ENCODE measurements at places on chromosomes 4 and X.

GRCh38 chr4:78197947-78198346, 140.8 kb downstream of the FRAS1 start:
- no peak overlapping the region for H3K27ac ChIP-seq
- H3K4me3 ChIP-seq: no peak overlapping the region
- H3K4me1 ChIP-seq: no peaks in the 10 kb centered on the region
- no peaks in the 10 kb centered on the region for H3K27me3 ChIP-seq
- no peaks in the 10 kb centered on the region for H3K36me3 ChIP-seq
- no peak for DNase-seq

DNA sequence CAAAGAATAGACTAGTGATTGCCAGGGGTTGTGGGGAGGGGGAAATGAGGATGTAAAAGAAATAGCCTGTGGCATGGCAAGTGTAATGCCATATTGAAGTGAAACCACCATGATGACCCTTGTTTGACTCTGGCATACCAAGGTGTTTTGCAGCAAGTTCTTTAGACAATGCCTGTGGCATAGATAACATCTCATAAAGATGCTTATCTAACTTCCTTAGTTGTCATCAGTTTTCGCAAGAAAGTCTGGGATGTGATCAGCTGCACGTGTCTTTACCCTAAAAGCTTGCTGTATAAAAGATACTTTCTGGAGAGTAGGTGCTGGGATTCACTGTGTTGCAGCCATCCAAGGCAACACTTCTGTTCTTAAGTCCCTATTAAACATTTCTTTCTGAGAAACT, 176.1 kb upstream of the MAGEB16 start:
- H3K36me3 ChIP-seq: no peaks in the 10 kb centered on the region
- H3K4me3 ChIP-seq: no peak overlapping the region
- H3K4me1 ChIP-seq: no peaks in the 10 kb centered on the region
- DNase-seq: no peak

- no peaks in the 10 kb centered on the region for H3K27me3 ChIP-seq
- H3K4me3 ChIP-seq: no peak overlapping the region
- H3K4me1 ChIP-seq: no peaks in the 10 kb centered on the region
- no peaks in the 10 kb centered on the region for H3K36me3 ChIP-seq
- no peak for DNase-seq
Observed at GRCh38 chr4:115158296-115158695, 44.9 kb upstream of the NDST4 start.

DNA sequence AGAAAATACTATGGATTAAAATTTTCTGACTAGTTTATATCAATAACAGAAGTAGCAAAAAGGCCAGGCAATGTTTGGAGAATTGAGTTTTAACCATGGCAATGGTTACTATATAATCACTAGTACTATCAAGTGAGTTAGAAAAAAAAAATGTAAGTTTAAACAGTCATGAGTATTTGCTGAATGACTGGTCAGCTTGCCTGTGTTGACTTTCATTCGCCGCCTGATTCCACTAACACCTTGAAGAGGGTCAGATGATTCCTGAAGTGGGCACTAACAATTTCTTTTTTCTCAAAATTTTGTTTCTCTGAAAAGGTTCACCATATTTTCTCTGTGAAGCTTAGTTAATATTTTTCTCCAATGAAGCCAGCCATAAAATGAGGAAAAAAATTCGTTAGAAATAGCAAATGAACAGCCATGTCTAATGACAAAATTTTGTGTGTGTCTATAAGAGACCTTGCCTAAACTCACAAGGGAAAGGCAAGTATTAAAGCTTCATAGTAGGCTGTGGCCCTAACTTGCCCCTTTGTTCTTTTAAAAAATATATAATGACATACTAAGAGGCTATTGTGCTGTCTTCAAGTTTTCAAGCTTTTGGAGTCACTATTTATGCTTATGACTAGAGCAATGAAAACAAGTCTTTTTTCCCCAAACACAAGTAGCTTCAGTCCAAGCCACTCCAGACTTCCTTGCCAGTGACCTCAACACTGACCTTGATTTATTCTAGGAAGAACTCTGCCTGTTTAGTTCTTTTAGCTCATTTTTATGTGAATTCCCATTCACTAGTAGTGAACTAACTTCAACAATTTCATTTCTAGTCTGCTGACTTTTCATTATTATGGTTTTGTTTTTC, 18.4 kb upstream of the FHDC1 start:
- no peak overlapping the region for H3K4me3 ChIP-seq
- no peaks in the 10 kb centered on the region for H3K27me3 ChIP-seq
- no peak for DNase-seq
- no peaks in the 10 kb centered on the region for H3K36me3 ChIP-seq
- H3K4me1 ChIP-seq: no peaks in the 10 kb centered on the region
- H3K27ac ChIP-seq: no peak overlapping the region

GRCh38 chr4:159227378-159227777, 124.5 kb downstream of the RAPGEF2 start:
- no peak for DNase-seq
- no peaks in the 10 kb centered on the region for H3K27me3 ChIP-seq
- no peaks in the 10 kb centered on the region for H3K36me3 ChIP-seq
- H3K27ac ChIP-seq: no peak overlapping the region

DNA sequence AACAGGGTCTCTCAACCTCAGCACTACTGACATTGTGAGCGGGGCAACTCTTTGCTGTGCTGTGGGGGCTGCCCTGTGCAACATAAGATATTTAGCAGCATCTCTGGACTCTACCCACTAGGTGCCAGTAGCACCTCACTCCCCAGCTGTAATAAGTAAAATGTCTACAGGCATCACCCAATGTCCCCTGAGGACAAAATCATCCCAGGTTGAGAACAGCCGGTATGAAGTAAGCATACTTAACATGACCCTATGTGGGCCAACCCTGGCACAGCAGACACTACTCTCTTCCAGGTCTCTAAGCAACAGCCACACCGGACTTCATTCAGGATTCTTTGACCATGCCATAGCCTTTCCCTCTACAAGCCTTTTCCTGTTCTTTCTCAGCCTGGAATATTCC, 10.5 kb upstream of the MGST2 start:
- H3K4me3 ChIP-seq: no peak overlapping the region
- H3K27ac ChIP-seq: no peak overlapping the region
- H3K36me3 ChIP-seq: no peaks in the 10 kb centered on the region
- H3K4me1 ChIP-seq: peaks cover 16% of the 10 kb centered on the region

GRCh38 chr4:62344915-62345314, 1144.8 kb downstream of the ADGRL3 start:
- no peaks in the 10 kb centered on the region for H3K36me3 ChIP-seq
- H3K4me3 ChIP-seq: no peak overlapping the region
- no peaks in the 10 kb centered on the region for H3K4me1 ChIP-seq
- DNase-seq: no peak
- H3K27me3 ChIP-seq: no peaks in the 10 kb centered on the region

DNA sequence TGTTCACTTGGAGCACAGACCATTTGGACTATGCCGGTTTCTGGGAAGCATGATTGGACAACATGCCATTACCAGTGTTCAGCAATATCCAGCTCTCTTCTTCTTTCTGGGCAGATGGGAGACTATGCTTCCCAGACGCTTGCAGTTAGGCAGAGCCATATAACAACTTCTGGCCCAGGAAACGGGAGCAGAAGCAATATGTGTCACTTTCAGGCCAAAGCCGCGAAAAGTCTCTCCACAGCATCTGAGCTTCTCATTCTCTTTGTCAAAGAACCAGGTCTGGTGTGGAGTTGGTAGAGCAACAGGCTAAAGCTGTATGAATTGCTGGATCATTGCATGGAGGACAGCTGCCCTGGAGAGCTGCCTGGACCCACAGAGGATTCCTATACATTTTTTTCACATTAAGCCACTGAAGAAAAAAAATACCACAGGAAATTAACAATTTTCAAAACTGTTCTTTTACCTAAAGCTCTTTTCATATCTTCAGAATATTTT, 131.4 kb upstream of the FRG1 start:
- H3K27me3 ChIP-seq: no peaks in the 10 kb centered on the region
- H3K36me3 ChIP-seq: no peaks in the 10 kb centered on the region
- H3K4me1 ChIP-seq: no peaks in the 10 kb centered on the region
- H3K4me3 ChIP-seq: no peak overlapping the region
- no peak overlapping the region for H3K27ac ChIP-seq

- no peaks in the 10 kb centered on the region for H3K27me3 ChIP-seq
- H3K27ac ChIP-seq: peak overlapping the region; percentile 64
Observed at GRCh38 chr4:98662626-98663225, 4.3 kb upstream of the TSPAN5 start.

- no peaks in the 10 kb centered on the region for H3K27me3 ChIP-seq
- H3K4me1 ChIP-seq: peaks cover 49% of the 10 kb centered on the region
- H3K4me3 ChIP-seq: no peak overlapping the region
- no peak for DNase-seq
- H3K36me3 ChIP-seq: no peaks in the 10 kb centered on the region
Observed at GRCh38 chr4:140096921-140097320, 57.1 kb downstream of the MAML3 start.

DNA sequence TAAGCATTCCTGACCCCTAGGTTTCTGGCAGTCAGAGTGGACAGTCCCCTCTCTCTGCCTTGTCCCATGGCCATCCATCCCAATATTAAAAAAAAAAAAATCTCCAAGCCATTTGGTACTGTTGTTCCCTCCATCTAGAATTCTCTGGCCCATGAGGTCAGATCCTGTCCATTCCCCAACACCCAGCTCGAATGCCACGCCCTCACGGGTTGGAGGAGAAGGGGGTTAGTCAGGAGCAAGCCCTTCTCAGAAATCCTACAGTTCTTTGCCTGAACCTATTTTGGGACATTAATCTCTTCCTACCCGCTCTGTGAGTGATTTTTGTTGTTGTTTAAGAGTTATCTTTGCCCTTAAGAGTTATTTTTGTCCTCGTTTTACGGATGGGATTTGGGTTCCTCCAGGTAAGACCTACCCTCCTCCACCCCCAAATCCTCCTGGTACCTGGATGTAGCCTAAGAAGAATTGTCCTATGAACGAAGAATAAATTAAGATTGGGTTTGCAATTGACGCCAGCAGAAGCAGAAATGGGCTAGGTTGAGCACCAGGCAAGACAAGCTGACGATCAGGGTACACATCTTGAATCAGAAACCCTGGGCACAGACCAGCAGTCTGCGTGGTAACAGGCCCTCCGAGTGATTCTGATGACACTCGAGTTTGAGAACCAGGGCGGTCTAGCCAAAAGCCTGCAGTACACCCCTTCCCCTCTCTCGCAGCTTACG, 977 bp downstream of the RNF175 start:
- DNase-seq: no peak
- no peak overlapping the region for H3K27ac ChIP-seq
- H3K4me1 ChIP-seq: peaks cover 26% of the 10 kb centered on the region
- peaks cover 6% of the 10 kb centered on the region for H3K27me3 ChIP-seq

DNA sequence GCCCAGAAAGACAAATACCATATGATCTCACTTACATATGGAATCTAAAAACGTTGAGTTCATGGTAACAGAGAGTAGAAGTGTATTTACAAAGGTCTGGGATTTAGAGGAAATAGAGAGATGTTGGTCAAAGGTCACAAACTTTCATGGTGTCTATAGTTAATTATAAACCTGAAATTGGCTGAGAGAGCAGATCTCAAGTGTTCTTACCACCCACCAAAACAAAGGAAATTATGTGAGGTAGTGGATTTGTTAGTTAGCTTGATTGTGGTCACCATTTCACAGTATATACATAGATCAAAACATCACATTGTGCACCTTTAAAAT, 186.8 kb downstream of the NWD2 start:
- H3K27me3 ChIP-seq: no peaks in the 10 kb centered on the region
- H3K4me1 ChIP-seq: no peaks in the 10 kb centered on the region
- no peak for DNase-seq
- H3K27ac ChIP-seq: no peak overlapping the region
- H3K36me3 ChIP-seq: no peaks in the 10 kb centered on the region

GRCh38 chr4:147944249-147944648, 212.4 kb downstream of the ARHGAP10 start:
- no peaks in the 10 kb centered on the region for H3K27me3 ChIP-seq
- H3K36me3 ChIP-seq: no peaks in the 10 kb centered on the region
- H3K4me1 ChIP-seq: peaks cover 23% of the 10 kb centered on the region
- H3K4me3 ChIP-seq: no peak overlapping the region
- no peak overlapping the region for H3K27ac ChIP-seq

DNA sequence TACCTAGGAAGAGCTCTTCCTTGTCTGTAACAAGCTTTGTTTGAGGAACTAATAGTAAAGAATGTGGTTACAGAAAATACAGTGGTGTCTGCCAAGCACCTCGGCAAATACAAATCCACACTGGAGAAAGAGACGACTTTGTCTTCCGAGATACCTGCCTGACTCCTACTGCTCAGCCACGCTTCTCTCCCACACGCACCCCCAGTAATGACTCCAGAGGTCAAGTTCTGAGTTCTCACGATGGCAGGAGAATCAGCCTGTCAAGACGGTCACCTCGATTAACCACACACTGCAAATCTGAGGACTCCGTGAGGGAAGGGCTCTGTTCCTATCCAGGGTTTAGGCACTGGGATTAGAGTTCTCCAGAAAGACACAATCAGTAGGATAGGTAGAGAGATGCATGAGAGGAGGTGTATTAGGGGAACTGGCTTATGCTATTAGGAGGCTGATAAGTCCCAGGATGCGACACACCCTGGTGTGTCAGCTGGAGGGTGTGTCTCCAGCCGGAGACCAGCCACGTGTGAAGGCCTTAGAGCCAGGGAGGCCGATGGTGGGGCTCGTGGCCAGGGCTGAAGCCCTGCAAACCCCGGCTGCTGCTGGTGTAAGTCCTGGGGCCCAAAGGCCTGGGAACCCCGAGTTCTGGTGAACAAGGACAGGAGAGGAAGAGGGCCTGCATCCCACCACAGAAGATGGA, 8.4 kb upstream of the TRIML2 start:
- no peaks in the 10 kb centered on the region for H3K27me3 ChIP-seq
- no peak overlapping the region for H3K27ac ChIP-seq
- no peaks in the 10 kb centered on the region for H3K4me1 ChIP-seq
- no peak overlapping the region for H3K4me3 ChIP-seq
- DNase-seq: no peak

DNA sequence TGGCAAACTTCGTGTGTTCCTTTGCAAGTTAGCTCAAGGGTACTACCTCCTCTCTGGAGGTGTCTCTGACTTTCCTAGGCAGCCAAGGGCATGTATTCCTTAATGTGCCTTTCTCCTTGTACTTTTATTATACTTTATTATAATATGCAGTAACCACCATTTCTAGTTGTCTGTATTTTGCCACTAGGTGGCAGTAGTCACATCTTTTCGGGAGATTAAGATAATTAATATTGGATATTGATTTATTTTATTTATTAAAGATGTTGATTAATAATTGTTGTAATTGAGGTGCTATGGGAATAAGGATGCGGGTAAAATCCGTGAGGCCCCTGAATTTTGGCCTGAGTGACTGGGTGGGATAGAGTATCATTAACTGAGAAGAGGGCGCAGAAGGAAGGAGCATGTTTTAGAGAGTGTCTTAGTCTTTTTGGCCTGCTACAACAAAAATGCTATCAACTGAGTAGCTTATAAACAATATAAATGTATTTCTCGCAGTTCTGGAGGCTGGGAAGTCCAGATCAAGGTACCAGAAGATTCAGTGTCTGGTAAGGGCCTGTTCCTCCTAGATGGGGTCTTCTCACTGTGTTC, 153.3 kb downstream of the TMEM164 start:
- no peak overlapping the region for H3K4me3 ChIP-seq
- no peaks in the 10 kb centered on the region for H3K4me1 ChIP-seq
- no peak for DNase-seq
- no peak overlapping the region for H3K27ac ChIP-seq

All from CD8-positive, alpha-beta memory T cell (primary cell).